ENCODE measurements at places on chromosomes 5 and 9.

- DNase-seq: no peak
Observed at GRCh38 chr9:20650313-20650712, 28.0 kb upstream of the MLLT3 start.

DNA sequence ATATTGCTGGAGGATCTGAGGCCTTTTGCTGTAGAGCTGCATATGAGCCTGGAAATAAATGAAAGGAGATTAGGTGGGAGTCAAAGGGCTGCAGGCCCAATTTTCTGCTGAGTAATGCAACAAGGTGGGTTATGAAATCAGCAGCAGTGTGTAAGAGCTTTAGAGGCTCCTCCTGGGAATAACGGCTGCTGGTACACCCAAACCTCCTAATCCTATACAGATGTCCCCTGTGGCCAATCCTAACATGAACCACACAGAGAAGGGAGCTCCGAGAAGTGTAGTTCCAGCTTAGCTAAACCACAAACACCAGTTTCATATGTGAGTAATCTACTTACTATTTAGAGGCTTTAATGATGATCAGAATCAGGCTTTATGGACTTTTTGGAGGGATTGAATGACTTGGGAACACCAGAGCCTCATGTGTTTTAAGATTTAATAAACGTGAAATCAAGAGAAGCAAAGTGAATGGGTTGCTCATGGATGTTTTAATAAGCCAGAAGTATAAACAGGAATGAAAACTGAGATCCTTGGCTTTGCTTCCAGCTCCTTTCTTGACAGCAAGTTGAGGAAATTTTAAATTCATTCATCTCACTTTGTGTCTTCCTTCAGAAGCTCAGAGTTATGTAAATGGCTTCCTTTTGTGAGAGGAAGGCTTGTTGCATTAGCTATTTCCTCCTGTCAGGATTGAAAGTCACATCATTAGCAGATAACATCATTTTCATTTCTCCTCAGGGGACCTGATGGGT is 437.5 kb downstream of the TMEM232 start:
- no peak for DNase-seq

DNA sequence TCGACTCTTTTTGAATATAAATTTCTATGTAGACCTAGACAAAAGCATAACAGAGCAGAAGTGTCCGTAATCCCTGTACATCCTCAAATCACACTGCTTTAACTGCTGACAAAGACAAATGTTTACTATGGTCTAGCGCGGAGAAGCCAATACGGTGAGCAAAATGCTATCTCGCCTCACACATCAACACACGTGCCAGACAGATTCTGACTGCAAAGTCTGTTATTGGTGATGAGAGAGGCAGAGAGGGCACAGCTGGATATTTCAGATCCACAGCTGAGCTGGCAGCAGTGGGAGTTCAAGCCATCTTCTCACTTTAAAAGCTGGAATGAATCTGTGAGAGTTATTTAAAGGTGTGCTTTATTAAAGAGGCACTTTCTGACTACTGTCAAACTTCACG is 124.3 kb downstream of the ARL15 start:
- no peak for DNase-seq

DNA sequence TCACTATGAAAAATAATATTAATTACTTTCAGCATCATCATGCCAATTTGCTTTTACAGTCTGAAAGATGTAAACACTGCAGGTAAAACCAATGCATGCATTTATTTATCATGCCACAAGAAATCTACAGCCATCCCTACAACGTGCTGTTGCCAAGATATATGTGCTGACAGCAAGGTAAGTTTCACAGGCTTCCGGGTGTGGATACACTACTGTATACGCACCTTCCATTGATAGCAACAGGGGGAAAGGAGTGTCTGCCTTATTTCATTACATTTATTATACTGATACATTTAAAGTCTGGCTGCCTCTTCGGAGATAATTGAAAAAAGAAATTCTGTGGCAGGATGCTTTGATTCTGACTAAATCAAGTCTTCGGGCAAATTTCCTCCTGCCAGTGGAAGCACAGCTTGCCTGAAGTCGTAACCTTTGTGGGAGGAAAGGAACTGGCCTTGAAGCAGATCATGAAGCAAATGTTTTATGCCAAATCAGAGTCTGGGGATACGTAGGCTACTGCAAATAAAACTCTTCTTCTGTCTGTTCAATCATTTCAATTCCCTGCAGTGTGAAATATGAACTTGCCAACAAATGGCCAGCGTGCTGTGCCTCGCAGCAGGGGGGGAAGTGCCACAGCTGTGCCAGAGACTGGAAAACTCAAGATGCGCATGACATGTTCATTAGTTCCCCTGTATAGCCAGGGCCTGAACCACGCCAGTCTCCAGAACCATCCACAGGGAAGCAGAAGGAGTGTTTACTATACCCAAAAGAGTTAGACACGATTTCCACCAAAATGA is 268.1 kb downstream of the EFNA5 start:
- no peak for DNase-seq

DNA sequence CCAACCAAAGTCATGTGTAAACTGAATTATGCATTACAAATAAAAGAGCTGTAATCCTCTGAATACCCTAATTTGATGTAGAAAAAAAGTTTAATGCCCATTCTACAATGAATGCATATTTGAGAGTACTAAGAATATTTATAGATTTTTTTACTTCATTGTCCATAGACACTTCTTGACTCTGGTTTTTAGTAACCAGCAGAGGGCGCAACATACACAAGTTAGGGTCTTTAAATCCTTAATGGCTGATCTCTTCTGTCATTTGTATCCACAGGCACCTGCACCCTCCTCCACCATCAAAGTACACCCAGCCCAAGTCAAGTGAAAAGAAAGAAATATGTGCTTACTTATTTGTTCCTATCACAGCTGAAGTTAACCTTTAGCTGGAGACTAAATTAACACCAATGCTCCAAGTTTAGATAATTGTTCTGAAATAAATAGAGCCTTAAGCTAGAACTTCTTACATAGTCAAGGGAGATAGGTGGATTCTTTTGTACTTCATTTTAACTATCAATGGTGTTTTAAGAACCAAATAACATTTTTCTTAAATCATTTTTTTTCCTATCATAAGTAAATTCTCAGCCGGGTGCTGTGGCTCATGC is 524.2 kb upstream of the DAB2 start:
- no peak for DNase-seq

DNA sequence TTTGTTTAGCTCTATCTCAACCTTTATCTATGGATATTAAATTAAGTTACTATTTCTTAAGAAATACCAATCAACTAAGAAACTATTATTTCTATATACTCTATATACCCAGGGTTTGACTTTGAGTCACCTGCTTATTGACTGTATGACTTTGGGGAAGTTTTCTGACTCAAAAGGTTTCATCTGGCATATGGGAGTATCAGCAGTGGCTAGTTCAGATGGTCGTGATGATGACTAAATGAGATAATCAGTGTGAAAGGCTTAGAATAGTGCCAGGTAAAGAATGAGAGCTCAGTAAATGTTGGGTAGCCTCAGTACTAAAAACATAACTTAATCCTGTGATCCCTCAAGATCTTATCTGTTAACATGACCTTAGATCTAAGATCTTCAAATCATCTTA is 179.7 kb upstream of the ISL1 start:
- no peak for DNase-seq

- no peak for DNase-seq
Observed at GRCh38 chr9:110259566-110259965, 3.3 kb upstream of the TXN start.

DNA sequence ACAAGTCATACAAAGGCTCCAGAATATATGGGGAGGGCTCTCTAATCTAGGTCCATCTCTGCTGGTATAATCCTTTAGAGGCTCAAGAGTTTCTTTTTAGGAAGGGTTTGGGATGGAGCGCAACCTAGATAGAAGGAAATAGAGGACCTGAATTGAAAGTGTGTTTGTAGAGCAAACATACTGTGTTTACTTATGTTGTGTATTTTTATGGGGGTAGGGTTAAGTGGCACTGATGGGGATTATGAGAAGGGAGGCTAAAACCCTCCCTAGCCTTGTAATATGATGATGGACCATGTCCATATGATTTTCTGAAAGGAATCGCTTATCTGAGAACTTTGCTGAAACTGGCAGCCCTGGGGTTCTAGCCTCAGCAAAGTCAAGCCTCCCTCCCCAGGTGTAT is 4.4 kb upstream of the ELL2 start:
- DNase-seq: no peak
